ENCODE measurements at places on chromosomes 1 and 21. TPM values are rescaled to one million over a fixed set of nuclear protein-coding genes. Genes with fewer than 3 reads are reported as not detected.

The C1orf52 gene
- total RNA-seq: 28.3 TPM

The CRNN gene
- not detected for total RNA-seq

The GPR153 gene
- 4.5 TPM for total RNA-seq

The IFNAR2 gene
- 45.1 TPM for total RNA-seq

The SH2D1B gene
- total RNA-seq: 0.63 TPM

The NUP210L gene
- 0.12 TPM for total RNA-seq

The SPRR2E gene
- not detected for total RNA-seq

The CFAP107 gene
- total RNA-seq: not detected

The ZNF687 gene
- 18.4 TPM for total RNA-seq

The SH3BGR gene
- total RNA-seq: 35.7 TPM

DNA sequence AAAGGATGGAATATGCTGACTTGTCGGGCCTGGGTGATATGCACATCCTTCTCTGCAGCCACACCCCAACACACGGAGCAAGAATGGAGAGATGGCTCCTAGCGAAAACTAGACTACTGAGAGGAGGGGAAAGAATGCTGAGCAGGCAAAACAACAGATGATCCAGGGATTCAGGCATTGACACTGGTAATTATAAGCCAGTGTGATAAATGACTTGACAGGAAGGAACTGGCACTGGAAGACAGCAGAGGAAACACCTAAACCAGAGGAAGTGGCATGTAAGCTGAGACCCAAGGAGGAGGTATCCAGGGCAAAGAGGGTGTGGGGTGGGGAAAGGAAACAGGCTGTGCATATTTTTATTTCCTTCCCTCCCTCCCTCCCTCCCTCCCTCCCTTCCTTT lies 31.7 kb upstream of the KHDRBS1 start:
- no peaks in the 10 kb centered on the region for H3K36me3 ChIP-seq
- no peak overlapping the region for H3K4me3 ChIP-seq
- no peaks in the 10 kb centered on the region for H3K27me3 ChIP-seq

- H3K4me3 ChIP-seq: no peak overlapping the region
- H3K36me3 ChIP-seq: no peaks in the 10 kb centered on the region
- no peaks in the 10 kb centered on the region for H3K27me3 ChIP-seq
- no peaks in the 10 kb centered on the region for H3K4me1 ChIP-seq
Measured at GRCh38 chr1:205355075-205355453, 1.7 kb downstream of the KLHDC8A start.

DNA sequence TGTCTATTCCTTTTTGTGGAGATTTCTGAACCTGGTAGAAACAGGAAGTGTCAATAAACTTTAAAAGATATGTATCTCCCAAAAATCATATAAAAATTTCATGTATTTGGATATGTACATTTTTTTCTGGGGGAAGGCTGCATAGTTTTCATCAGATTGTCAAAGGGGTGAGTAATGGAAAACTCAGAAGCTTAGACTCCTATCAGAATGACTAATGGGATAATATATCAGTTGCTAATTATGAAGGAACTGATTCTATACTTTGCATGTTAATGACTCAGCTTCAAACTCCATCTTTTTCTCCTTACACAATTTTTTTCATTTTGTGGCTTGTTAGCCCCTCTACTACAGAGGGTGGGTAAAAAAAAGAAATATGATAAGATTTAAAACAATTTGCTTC lies 55.9 kb downstream of the GON4L start:
- H3K36me3 ChIP-seq: peaks cover 4% of the 10 kb centered on the region
- H3K4me3 ChIP-seq: no peak overlapping the region
- no peaks in the 10 kb centered on the region for H3K27me3 ChIP-seq
- DNase-seq: no peak

DNA sequence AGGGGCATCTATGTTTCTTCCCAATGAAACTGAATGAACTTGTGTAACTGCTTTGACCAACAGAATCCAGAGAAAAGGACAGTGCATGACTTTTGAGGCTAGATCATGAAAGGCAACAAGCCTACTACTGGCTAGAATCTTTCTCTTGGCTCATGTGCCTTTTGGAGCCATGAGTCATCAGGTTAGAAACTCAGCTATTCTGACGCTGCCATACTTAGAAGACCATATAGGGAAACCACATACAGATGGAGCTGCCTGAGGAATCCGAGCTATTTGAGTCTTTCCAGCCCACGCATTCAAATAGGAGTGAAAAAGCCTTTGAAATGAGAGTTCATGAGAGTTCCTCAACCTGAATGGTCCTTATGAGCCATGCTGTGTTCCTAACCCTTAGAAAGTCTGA lies 738.5 kb upstream of the CHRM3 start:
- no peaks in the 10 kb centered on the region for H3K36me3 ChIP-seq
- H3K4me1 ChIP-seq: no peaks in the 10 kb centered on the region
- no peak overlapping the region for H3K4me3 ChIP-seq
- no peak overlapping the region for H3K27ac ChIP-seq
- no peaks in the 10 kb centered on the region for H3K27me3 ChIP-seq

GRCh38 chr1:54577612-54578011 lies 29.6 kb downstream of the ACOT11 start:
- H3K27ac ChIP-seq: no peak overlapping the region
- H3K36me3 ChIP-seq: no peaks in the 10 kb centered on the region
- peak; percentile 94 for DNase-seq
- no peak overlapping the region for H3K4me3 ChIP-seq
- H3K27me3 ChIP-seq: no peaks in the 10 kb centered on the region

DNA sequence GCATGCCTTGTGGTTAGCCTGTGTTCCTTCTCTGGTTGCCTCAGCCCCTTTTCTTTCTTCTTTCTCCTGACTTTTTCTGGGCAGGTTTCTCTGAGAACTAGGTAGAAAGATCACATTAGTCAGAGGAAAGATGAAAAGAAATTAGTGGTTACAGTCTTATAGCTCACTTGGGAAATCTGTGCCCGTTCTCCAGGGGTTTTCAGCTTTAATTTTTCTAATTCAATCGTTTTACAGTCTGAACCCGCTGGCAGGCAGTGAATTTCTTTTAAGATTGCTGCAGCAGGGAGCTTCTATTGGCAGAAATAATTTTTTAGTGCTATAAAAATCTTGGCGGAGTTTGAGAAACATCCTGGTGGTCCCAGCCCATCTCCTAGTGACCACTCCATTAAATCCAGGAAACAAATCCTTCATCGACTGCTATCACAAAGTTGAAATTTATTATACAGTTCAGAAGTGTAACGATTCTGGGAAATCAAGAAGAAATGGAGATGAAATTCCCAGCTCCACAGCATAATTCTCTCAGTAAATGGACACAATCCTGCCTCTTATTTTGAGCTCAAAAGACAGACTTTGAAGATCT lies 113.1 kb downstream of the PCP4 start:
- no peak for DNase-seq
- H3K27ac ChIP-seq: no peak overlapping the region
- H3K4me1 ChIP-seq: no peaks in the 10 kb centered on the region
- no peaks in the 10 kb centered on the region for H3K36me3 ChIP-seq
- no peak overlapping the region for H3K4me3 ChIP-seq
- H3K27me3 ChIP-seq: no peaks in the 10 kb centered on the region

DNA sequence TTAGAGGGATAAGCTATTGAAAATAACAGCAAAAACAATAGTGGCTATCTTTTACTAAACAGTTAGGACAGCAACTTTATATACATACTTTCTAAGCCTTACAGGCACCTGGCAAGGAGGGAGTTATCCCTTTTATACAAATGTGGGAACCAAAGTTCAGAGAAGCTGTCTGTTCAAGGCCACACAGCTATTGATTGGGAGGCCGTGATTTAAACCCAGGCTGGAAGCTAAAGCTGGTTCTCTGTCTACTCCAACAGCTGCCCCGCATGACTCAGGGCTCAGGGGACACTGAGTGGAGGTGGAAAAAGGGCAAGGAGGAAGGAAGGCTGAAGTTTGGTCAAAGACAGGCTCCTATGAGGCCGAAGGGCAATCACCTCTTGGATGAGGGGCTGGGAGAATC lies 26.7 kb downstream of the KCNA2 start:
- H3K36me3 ChIP-seq: no peaks in the 10 kb centered on the region
- no peak overlapping the region for H3K27ac ChIP-seq
- no peak overlapping the region for H3K4me3 ChIP-seq

DNA sequence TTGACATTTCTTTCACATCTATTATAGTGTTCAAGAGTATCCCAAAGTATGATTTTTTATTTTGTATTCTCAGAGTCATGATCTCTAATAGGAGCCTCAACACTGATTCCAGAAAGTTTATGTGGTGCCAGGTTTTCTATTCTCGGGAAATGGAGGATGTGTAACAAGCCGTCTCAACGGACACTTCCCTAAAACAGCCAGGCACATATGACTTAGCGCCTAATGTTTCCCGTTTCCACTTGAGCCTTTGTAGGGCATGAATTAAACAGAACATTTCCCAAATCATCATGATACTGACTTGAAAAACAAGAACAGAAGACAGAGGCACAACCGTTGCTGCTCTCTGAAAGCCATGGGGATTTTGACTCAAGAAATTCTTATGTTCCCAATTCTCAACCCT lies 8.0 kb downstream of the CYYR1 start:
- H3K27ac ChIP-seq: no peak overlapping the region
- no peak overlapping the region for H3K4me3 ChIP-seq
- H3K4me1 ChIP-seq: no peaks in the 10 kb centered on the region
- no peaks in the 10 kb centered on the region for H3K27me3 ChIP-seq
- DNase-seq: no peak

DNA sequence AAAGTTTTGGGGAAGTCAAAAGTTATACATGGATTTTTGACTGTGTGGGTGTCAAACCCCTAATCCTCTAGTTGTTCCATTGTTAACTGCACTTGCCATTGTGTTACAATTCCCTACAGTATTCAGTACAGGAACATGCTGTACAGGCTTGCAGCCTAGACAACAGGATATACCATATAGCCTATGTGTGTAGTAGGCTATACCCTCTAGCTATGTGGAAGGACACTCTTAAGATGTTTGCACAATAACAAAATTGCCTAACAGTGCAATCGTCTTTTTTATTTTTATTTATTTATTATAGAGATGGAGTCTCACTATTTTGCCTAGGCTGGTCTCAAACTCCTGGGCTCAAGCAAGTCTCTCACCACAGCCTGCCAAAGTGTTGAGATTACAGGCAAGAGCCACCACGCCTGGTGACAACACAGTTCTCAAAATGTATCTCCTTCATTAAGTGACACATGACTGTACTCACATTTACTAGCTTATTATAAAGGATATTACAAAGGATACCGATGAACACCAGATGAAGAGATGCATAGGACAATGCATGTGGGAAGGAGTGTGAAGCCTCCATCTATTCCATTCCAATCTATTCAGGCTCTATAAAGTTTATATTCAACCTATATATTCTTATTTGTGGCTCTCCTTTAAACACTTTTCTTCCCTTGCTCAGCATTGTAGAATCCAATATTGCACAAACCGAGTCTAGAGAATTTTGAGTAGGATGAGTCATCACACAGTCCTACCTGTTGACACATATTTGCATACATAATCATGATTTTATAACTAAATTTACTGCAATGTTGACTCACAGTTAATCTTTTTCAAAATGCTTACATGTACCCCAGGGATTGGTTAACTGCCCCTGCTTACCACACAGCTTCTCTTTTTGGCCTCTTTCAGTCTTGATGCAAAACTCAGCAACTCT lies 28.4 kb upstream of the CEP350 start:
- no peak overlapping the region for H3K4me3 ChIP-seq
- no peaks in the 10 kb centered on the region for H3K27me3 ChIP-seq
- no peak for DNase-seq
- no peaks in the 10 kb centered on the region for H3K4me1 ChIP-seq

GRCh38 chr1:154241703-154242351 lies 21.1 kb downstream of the UBAP2L start:
- H3K36me3 ChIP-seq: peaks cover 14% of the 10 kb centered on the region
- H3K4me1 ChIP-seq: no peaks in the 10 kb centered on the region
- DNase-seq: no peak
- no peaks in the 10 kb centered on the region for H3K27me3 ChIP-seq

DNA sequence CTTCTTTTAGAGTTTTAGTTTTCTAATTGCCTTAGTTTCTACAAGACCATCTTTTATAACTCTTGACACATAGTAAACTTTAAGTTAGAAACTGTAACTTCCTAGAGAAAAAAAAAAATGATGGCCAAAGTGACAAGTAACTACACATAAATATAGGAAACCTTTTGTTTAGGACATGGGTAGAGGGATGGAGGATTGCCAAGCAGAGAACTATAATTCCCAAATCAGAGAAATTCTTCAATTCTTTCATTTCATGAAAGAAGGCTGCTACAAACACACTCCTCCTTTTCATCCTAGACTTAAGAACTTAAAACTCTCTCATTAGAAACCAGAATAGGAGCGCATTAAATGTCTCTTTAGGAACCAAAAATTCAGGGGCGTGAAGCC lies 125.0 kb downstream of the PTPN14 start:
- no peak overlapping the region for H3K27ac ChIP-seq
- H3K4me1 ChIP-seq: peaks cover 5% of the 10 kb centered on the region
- no peaks in the 10 kb centered on the region for H3K36me3 ChIP-seq
- DNase-seq: no peak

DNA sequence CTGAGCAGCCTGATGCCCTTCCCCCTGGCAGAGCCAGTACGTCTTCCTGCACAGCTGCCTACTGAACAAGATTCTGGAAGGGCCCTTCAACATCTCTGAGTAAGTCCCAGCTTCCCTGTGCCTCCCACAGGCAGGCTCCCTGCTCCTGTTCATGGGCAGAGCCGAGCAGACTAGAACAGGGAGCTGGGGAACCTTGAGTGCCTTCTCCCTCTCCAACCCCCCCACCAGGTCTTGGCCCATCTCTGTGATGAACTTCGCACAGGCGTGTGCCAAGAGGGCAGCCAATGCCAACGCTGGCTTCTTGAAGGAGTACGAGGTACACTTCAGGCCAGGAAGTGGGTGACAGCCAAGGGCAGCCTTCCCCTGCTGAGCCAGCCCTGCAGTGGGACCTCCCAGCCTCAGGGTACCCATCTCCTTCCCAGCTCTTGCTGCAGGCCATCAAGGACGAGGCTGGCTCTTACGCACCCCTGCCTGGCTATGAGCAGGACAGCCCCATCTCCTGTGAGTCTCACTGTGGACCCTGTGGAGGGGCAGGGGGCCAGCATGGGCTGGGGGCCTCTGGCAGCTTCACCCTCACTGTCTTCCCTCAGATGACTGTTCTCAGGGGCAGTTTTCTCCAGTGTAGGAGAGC lies 6.4 kb upstream of the LGR6 start:
- no peaks in the 10 kb centered on the region for H3K4me1 ChIP-seq
- no peak for DNase-seq
- no peak overlapping the region for H3K4me3 ChIP-seq

- peaks cover 18% of the 10 kb centered on the region for H3K36me3 ChIP-seq
- peak; percentile 36 for DNase-seq
- H3K4me1 ChIP-seq: no peaks in the 10 kb centered on the region
- H3K27me3 ChIP-seq: no peaks in the 10 kb centered on the region
Measured at GRCh38 chr21:46118316-46119143, 20.6 kb downstream of the COL6A2 start.

DNA sequence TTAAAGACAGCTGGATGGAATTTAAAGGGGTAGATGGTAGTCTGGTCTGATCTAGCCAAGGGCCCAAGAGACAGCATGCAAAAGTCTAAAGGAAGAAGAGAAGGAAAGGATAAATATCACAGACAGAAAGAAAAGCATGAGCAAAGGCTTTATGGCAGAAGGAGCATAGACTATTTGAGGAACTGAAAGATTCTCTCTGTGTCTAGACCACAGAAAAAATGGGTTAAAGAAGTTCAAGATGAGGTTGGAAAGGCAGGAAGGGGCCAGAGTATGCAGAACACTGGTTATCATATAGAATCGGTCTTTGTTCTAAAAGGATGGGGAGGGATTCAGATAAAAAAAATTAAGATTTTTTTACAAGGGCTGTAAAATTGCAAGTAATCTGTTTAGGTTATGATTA lies 136.8 kb upstream of the SGIP1 start:
- H3K4me3 ChIP-seq: no peak overlapping the region
- H3K36me3 ChIP-seq: no peaks in the 10 kb centered on the region
- H3K27me3 ChIP-seq: no peaks in the 10 kb centered on the region
- no peak for DNase-seq
